Hematopoietic multipotent progenitor cell treated with erythropoietin and hydrocortisone succinate and interleukin-3 and kit ligand, for 15 days (in vitro differentiated cells): ENCODE measurements at places on chromosomes 7 and 10.

DNA sequence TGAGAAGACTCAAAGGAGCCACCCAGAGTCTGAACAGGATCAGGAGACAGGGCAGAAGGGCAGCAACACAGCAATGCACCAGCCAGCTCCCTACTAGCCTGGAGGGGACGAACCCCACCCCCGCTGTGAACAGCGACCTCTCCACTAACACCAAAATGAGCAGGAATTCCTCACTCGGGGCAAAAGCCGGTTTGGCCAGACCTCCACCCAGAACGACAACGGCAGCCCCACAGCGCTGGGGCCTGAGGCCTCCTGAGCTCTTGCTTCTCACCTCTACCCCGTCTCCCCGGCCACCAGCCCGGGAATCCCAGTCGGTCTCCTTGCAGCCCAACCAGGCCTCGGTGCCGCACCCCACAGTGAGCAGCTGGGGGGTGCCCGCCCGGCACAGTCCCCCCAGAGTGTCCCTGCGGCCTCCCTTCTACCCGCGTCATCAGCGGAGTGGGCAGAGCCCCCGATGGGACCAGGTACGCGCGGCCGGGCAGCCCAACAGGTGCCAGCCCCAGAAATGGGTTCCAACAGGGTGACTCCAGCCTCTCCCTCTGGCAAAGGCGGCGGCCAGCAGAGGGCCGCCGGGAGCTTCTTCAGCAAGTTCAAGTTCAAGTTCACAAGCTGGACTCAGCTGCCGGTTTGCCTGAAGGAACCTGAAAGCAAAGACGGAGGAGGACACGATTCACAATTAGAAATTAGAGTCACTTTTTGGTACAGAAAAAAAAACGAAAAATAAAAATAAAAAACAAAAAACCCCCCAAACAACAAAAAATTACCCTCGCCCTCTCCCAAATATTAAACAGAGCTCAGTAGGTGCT lies 129.0 kb downstream of the MARCHF5 start:
- DNase-seq = no peak

GRCh38 chr10:75643944-75644692 lies 212.7 kb downstream of the LRMDA start:
- DNase-seq = no peak

DNA sequence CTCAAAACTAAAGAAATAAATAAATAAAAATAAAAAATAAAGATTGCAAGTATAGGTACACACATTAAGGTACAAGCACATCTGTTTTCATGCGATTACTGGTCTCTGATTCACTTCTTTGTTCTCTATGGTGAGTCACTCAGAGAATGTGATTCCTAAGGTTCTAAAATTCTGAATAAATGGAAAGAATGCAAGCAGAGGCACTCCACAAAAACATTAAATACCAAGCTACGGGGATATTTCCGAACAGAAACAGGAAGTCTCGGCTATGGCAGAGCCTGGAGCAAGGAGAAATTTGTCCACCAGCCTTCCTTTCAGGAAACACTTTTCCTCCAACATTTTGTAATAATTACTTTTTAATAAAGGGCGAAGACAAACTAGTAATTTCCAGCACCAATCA lies 1.4 kb downstream of the VOPP1 start:
- no peak for DNase-seq

DNA sequence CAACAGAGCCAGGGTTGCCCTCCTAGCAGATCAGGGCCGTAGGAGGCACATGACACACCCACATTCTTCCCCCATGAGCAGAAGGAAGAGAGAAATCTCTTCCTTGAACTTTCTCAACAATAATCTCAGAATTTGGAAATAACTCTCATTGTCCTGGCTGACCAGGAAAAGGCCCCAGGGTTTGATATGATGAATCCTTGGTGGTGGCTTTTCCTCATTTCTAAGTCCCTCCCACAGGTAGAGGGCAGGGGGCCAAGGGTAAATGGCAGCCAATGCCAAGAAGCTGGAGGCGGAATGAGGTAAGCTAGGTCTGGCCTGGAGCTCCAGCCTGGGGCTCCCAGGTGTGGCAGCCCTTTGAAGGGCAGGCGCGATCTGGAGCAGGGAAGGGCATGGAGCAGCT lies 67.8 kb downstream of the GRB10 start:
- no peak for DNase-seq

DNA sequence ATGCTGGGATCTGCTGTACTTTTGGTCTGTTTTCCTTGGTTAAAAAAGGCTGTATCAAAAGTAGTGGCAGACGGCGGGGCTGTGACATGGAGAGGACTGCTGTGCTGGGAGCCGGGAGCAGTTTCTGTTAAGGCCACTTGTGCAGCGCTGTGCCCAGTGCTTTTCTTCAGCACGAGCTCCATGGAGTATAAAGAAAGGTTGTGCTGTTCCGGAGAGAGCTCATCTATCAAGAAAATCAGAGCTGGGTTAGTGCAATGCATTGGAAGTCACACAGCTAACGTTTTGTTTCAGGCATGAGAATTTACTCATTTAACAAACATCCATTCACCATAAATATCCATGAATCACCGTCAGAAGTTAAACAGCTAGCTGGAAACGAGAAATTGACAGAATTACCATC lies 62.0 kb downstream of the KIAA1549 start:
- no peak for DNase-seq

GRCh38 chr10:78199005-78199725 lies 165.5 kb downstream of the RPS24 start:
- DNase-seq = no peak

- DNase-seq = no peak
These were observed 121.9 kb downstream of the MAD1L1 start for GRCh38 chr7:2110610-2111396.

- no peak for DNase-seq
These were observed 367.8 kb downstream of the NRG3 start for GRCh38 chr10:82242778-82243177.

DNA sequence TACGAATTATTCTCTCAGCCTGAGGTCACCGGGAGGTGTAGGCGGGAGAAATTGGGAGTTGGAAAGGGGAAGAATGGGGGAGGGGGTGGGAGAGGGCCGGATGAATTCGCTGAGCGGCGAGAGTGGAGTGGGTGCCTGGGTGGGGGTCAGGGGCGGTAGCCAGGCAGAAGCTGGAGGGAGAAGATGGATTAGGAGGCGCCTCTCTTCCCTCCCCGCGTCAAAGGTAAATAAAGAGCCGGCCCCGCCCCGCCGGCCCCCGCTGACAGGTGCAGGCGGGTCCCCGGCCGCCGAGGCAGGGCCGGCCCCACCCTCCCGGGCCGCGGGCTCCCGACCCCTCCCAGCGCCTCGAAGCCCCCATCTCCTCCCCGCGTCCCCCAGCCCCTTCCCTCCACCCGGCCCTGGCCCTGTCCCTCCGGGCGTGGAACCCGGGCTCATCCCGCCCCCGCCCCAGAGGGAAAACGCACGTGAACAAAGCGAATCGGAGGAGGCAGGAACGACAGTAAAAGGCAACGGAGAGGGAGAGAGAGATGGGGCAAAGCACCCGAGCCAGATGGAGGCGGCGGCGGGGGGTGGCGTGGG lies 872 bp downstream of the FAM131B start:
- no peak for DNase-seq

DNA sequence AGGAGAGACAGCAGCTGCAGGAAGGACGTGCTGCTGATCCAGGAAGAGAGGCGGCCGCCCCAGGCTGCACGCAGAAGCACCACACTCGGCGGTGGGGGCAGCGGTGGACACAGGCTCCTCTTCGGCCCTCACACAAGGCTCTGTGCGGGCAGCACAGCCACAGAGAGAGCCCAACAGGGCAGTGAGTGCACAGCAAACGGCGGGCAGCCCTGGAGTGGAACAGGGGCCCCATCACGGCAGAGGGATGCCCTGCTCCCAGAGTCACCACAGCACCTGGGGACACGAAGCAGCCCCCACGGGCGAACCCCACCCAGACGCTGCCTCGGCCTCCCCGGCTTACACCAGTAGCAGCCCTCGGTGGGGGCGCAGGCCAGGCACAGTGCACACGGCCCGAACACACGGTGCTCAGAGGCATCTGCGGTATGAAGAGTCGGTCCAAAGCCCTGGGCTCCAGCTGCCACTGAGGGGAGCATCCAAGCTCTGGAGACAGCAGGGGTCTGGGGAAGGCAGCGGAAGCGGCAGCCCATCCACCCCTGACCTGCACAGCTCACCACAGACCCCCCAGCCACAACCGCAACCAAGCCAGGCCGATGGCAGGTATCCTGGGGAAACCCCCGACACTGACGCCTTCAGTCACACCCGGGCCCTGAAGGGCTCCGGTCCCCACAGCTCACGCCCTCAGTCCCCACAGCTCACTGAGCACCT lies 16.8 kb downstream of the NUDT1 start:
- DNase-seq = no peak

- no peak for DNase-seq
These were observed 50.0 kb upstream of the KMT2E start for GRCh38 chr7:104963991-104964385.

DNA sequence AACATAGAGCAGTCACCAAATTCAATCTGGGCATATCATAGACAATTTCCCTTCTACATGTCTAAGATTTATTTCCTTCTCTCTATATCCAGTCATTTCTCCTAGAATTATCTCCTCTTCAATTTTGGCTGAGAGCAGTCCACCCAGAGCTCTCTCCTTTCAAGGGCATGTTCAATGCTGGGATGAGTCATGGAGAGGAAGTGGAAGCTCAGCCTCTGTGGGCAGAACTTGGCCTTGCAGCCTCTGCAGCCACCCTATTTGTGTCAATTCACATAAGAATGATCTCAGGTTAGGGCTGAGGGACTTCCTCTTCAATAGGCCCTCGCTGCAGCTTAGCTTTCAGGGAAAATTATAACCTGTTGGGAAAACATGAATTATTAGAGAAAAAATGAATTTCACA lies 560.8 kb downstream of the POM121L12 start:
- DNase-seq = no peak

DNA sequence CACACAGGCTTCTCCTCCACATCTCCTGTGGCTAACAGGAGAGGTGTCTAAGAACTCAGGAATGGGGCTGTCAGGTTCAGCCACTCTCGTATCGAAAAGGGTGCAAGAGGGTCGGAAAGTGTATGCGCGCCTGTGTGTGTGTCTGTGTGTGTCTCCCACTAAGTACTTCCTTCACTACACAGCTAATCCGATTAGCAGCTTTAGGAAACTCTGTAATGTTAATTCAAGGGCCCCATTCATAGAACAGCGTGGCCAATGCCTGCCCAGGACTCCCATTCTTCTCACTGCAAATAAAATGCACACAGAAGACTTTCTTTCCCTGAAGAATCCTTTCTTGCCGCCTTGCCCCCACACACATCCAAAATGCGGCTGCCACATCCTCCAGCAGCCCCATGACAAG lies 39.9 kb downstream of the TLL2 start:
- no peak for DNase-seq

GRCh38 chr7:132865366-132866143 lies 216.3 kb downstream of the CHCHD3 start:
- DNase-seq = no peak

- DNase-seq = no peak
These were observed 9.2 kb downstream of the EPHB6 start for GRCh38 chr7:142863891-142864685.

DNA sequence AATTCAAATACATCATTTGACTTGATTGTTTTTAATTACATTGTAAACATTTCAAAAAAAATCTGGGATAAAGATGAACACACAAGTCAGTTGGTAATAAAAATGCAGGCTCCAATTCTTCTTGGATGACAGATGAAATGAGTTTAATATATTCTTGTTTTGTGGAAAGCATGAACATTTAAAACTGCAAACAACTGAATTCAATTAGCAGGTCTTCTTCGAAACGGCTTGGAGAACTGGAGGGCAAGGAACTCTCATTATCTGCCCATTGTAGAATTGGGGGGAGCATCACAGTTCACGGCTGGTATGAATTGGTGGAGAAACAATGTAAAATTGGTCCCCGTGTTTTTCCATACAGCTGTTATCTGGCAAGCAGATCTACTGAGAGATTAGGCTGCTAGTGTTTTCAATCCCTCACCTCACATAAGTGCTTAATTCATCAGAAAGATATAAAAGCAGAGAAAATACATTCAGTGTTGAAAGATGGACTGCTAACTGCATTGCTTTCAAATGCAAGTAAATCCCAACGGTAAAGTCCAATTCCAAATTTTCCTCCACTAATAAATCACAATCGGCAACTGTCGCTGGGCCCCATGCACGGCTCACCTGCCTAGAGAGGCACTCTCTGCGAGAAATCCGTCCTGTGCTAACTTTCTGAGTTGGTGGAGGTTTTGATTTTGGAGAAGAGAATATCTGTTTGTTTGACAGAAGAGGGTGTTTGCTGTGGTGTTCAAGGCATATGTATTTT lies 199.5 kb downstream of the ZNF438 start:
- DNase-seq = no peak

GRCh38 chr10:116118847-116119246 lies 154.2 kb downstream of the GFRA1 start:
- DNase-seq = no peak

GRCh38 chr7:128419257-128419656 lies 9.5 kb upstream of the IMPDH1 start:
- DNase-seq = no peak

- no peak for DNase-seq
These were observed 32.7 kb upstream of the RASGEF1A start for GRCh38 chr10:43299579-43299978.

GRCh38 chr7:117870448-117871130 lies 2.7 kb downstream of the CTTNBP2 start:
- DNase-seq = no peak

- no peak for DNase-seq
These were observed 163.2 kb downstream of the SEM1 start for GRCh38 chr7:96546426-96546825.

- DNase-seq = no peak
These were observed 41.0 kb downstream of the KAT6B start for GRCh38 chr10:74867351-74867750.

- no peak for DNase-seq
These were observed 6.5 kb downstream of the TAF5 start for GRCh38 chr10:103374263-103374662.

DNA sequence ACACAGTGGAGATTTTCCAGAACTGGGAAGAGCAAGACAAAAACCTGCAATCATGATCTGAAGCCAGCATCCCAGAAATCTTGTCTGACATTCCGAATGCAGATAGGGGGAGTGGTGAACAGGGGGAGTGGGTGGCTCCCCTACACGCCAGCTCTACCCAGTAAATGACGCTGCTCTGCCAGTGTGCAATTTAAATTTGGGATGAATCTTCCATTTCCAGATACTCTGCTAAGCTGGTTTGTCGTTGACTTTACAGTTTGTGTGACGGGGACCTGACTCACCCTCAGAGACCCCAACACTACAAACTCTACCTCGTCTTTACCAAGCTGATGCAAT lies 68.7 kb upstream of the CAMK2B start:
- no peak for DNase-seq

DNA sequence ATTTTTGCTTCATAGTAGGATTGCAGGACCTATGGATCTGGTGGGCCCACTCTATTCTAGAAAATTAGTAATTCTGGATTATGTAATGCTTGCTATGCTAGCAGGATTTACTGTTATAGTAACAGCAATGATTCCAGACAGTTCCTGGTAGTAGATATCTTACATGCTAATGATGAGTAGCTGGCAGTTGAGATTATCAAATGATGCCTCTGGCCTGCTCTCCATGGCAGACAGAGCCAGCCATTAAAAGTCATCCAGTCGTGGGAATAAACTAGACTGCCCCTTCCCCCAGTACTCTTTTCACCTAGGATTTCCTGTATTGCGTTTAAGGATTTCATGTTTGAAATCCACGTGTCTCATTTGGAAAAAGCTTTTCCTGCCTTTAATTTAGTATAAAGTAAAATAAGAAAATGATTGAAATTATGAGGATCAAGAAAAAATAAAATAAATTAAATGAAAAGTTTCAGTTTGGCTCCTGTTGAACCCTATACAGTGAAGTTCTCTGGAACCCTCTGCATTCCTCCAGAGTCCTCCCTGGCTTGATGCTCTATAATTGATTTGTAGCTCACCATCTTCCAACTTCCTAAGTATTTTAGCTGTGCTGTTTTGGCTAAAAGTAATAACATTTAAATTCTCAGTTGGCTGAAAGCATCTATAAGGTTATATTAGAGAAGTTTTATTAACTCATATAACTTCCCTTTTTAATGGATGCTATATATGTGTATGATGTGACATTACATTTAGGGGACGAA lies 14.6 kb downstream of the UMAD1 start:
- no peak for DNase-seq
